Esophagus mucosa (tissue), 1 donor: ENCODE measurements at places on chromosomes 4 and X. TPM values are rescaled to one million over a fixed set of nuclear protein-coding genes. Genes with fewer than 3 reads are reported as not detected.

The PRDM5 gene
- total RNA-seq: 4.3 TPM

The F11 gene
- not detected for total RNA-seq

The CFAP47 gene
- total RNA-seq: not detected

The HPSE gene
- total RNA-seq: 15.4 TPM

The BEX5 gene
- 0.80 TPM for total RNA-seq

The SLC26A1 gene
- total RNA-seq: not detected

The ARHGEF9 gene
- 14.6 TPM for total RNA-seq
